Epithelial cell of alveolus of lung (primary cell): ENCODE measurements at places on chromosomes 4 and X. TPM values are rescaled to one million over a fixed set of nuclear protein-coding genes. Genes with fewer than 3 reads are reported as not detected.

The C4orf46 gene
- 7.6 and 16.9 TPM in 2 replicates for total RNA-seq

The MAGEA11 gene
- total RNA-seq: not detected in 2 replicates

The RTL9 gene
- total RNA-seq: under 0.01 and 0.39 TPM in 2 replicates

The BEX5 gene
- total RNA-seq: not detected in 2 replicates

The ERVMER34-1 gene
- total RNA-seq: 0.13 and 3.0 TPM in 2 replicates

The BRS3 gene
- total RNA-seq: not detected in 2 replicates

The TNIP3 gene
- total RNA-seq: 0.39 TPM in 1 of 2 replicates, not detected in the other

The CTAG1A gene
- total RNA-seq: not detected in 2 replicates

The VBP1 gene
- 44.5 and 51.5 TPM in 2 replicates for total RNA-seq

The RENBP gene
- 0.52 and 3.3 TPM in 2 replicates for total RNA-seq

The PABPC1L2A gene
- total RNA-seq: not detected in 2 replicates

The RAB33B gene
- total RNA-seq: 7.0 and 9.8 TPM in 2 replicates

The SSX7 gene
- not detected in 2 replicates for total RNA-seq

The YIPF7 gene
- total RNA-seq: not detected in 2 replicates

The GPRIN3 gene
- 0.65 and 1.7 TPM in 2 replicates for total RNA-seq

The SMR3B gene
- total RNA-seq: not detected in 2 replicates

The MAGEA2 gene
- total RNA-seq: not detected in 2 replicates

The SPOCK3 gene
- total RNA-seq: 0.52 and 0.56 TPM in 2 replicates
